Right ventricle myocardium superior (tissue), 1 donor: ENCODE measurements at places on chromosomes 11 and 22.

- DNase-seq = no peak
These were observed 76.4 kb upstream of the MTNR1B start for GRCh38 chr11:92892802-92893684.

DNA sequence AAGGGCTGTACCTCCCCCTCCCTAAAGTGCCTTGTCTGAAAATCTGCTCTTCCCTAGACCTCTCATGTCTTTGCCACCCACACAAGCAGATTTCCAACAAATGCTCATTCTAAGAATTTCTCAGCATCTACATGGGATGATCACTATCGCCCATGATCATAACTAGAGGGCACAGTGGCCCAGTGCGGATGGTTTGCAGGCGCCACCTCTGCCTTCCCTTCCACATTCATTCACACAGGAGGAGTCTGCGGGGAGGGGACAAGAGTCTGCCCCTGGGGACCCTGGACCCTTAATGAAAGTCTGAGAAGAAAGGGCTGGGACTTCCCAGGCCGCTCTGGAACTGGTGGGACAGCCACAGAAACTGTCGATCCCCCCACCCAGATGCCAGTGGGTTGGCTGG lies 28.9 kb downstream of the KCTD17 start:
- no peak for DNase-seq

DNA sequence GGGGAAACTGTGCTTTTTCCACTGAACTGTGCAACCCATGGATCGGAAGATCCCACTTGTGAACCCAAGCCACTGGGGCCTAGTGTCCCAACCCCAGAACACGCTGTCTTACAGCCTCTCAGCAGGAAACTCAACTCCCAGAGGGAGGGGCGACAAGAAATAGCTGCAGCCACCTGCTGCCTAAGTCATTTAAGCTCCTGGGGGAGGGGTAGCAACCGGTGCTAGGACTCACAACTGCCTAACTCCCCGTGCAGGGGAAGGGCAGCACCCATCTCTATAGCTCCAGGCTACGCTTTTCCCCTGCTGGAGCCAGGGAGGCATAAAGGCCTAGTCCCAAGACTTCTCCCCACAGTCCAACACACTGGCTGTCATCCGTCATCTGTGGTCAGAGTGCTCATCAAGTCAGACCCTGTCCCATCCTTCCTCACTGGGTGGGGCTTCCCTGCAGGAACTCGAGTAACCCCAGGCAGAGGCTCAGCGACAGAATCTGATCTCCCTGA lies 363.0 kb downstream of the LUZP2 start:
- no peak for DNase-seq

- peak; percentile 90 for DNase-seq
These were observed 1.5 kb upstream of the WNT11 start for GRCh38 chr11:76207642-76208401.

DNA sequence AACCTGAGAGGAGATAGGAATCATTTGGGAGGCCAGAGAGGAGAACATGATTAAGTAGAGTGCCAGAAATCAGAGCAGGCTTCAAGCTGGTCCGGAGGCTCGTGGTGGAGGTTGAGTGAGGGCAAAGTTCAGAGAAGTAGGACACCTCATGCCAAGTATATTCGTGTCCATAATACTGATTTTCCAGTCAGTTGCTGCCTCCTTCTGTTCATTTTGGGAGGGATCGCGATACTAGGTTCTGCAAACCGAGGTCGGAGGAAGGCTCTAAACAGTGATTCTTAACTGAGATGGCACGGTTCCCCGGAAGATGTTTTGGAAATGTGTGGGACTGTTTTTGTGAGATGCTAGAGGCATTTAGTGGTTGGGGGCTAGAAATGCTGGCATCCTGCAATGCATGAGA lies 13.6 kb upstream of the CD3E start:
- DNase-seq = no peak

GRCh38 chr11:44219830-44220796 lies 89.8 kb downstream of the ALX4 start:
- DNase-seq = no peak

DNA sequence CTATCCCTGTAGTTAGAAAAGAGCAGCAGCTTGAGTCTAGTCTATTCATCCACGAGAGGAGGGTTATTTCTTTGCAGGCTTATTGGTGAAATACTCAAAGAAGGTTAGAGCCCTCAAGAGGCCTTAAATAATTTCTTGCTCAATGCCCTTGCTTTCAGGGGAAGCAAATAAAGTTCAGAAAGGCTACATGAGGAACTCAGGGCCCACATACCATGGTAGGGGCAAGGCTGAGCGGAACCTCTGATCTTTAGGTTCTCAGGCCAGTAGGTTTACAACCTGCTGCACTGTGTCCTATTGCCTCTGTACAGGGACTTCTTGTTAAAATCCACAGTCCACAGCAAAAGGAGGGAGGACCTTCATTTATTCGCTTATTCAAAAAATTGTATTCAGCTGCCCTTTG lies 101.7 kb downstream of the ADAMTS15 start:
- no peak for DNase-seq
